Stimulated activated CD4-positive, alpha-beta T cell treated with anti-CD3 and anti-CD28 coated beads, Interleukin-4, amount 100 ng/mL, for 48 hours (primary cell): ENCODE measurements at places on chromosomes 7 and 10.

DNA sequence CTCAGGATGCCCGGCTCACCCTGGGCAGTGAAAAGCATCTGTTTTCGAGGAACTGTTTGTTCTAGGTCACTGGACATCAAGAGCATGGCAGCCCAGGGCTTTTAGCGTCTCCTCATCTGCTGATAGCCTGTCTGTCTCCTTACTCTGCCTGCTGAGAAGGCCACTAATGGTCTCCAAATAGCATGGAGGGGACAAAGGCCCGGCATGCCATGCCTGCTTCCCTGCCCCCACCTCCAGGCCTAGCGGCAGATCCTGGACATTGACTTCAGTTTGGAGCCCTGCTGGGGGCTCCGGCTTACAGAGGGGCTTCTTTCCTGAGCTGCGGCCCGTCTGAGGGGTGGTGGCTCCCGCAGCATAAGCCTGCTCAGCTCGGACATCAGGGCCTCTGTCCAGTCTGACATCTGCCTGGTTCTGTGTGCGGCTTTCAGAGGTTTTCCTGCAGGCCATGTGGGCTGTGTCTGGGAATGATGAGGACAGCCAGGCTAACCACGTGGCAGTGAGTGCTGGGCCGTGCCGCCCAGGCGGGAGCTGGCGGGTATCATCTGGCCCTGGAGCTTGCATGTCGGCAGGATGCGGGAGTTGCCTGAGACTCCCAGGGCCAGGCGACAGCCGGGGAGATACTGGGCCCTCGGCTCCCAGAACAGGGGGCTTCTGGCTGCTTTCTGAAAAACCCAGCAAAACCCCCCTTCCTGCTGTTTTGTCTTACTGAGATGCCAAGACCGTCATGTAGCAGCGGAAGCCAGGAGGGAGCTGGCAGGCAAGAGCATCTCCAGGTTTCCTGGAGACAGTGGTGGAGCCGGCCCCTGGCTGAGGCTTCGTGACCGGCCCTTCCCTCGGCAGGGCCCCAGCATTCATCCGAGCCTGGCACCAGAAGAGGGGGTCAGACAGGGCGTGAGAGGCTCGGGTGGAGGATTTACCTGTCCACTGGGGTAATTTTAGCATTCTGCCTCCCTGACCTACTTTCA, 9.2 kb downstream of the PFKFB3 start:
- no peak for DNase-seq

DNA sequence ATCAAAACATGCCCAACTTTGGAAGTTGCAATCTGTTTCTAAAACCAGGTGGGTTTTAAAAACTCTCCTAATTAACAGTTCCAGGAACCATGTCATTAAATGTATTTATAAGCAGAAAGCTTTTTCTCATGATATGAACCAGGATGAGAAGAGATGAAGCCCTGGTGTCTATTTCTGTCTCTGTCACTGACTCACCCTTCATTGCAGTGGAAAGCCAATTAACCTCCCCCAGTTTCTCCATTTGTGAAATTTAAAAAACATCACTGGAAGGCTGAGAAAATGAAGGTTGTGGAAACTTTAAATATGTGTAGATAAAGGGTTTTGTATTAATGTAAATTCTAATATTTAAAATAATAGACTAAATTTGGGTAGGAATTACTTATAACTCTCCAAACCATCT, 1088.0 kb downstream of the SORCS1 start:
- no peak for DNase-seq

DNA sequence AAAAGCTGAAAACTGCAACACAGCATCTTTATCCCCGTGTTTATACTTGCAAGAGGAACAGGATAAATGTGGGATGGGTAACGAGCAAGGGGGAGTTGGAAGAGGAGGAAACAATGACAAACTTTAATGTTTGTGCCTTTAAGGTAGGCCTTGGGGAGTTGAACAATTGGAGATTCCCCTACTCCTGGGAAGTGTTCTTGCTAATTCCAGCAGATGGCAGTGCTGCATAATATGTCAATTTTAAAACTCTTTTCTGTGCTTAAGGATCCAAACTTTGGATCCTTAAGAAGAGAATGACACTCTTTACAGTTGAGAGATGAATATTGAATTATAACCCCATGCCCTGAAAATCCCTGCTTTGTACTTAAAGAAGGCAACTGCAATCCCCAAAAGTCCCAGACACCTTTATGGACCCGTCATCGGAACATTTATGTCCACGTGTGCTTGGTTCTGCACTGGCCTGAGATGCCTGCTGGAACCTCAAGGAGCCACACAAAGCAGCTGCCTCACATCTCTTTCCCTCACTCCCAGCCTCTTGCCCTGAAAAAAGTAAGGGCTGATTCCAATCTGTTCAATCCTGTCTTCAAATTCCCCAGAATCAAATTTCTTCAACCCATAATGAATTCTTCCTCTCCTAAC, 12.0 kb downstream of the IFIT5 start:
- no peak for DNase-seq

DNA sequence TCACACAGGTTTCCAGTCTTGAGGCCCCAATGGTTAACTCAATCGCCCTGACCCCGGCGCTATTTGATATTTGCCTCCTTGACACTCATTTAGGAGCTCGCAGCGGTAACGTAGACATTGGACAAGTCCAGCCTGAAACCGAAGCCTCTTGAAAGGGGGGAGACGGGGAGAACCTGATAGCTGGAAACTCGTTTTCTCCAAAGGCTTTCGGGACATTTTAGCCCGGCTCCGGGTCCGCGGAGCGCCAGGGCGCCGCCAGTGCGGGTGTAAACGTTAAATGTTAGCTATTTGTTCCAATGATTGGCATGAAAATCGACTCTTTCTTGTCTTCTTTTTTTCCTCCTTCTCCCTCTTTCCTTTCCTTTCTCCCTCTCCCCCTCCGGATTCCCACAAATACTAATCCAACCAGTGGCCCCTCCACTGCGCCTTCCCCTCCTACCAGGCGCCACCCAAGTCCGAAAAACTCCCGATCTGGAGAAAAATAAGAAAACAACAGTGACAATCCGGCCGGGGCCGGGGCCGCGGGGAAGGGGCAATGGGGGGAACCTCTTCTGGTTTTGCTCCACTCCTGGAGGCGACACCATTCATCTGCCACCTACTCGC, 17.2 kb upstream of the GATA3 start:
- DNase-seq: no peak

DNA sequence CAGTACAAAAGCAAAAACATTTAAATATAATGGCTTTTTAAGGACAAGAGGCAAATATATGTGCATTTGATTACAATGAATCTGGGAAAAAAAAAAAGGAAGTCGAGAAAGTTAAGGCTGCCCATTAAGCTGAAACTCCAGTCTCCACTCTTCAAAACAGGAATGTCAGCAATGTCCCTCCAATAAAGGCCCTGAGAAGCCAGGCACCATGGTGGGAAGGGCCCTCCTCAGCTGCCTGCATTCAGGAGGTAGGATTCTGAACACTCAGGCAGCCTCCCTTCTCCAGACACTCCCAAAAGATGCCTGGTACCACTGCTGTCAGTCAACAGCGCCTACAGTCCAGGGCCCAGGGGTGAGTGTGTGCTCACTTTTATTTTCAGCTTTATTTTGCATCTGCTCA, 121.3 kb upstream of the MGMT start:
- no peak for DNase-seq

DNA sequence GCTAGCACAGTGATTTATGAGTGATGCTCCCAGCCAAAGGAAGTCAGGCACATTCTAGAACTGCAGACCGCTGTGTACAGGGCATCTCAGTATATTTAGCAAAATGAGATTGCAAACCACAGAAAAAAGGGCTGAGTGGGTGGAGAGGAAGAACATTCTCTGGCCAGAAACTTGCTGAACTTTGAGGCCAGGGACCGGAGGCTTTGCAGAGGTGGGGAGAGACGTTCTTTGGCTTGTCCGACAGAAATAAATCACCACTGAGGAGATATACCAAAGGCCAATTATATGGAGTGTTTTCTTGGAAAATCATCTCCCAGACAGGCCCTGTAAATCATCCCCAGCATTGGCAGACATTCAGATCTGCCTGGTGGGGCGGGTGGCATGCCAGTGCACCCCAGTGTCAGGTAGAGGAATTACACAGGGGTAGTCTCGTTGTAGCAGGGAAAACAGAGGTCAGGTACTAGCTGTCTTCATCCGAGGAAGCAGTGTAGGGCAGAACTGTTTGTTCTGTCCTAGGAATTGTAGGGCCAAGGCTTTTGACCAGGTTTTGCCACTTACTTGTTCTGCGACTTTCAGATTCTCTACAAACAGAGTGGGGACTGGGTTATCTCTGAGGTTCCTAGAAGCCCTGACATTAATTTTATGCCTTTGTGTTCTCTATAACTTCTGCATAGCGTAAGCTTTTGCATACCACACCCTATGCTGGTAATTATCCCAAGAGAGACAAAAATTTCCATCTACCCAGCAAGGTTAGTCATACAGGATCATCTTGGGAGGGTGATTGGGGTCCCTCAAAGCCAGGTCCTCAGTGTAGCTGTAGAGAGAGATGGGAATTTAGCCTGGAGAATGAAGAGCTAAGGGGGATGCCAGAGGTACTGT, 655.6 kb downstream of the LRMDA start:
- no peak for DNase-seq

- no peak for DNase-seq
Measured at GRCh38 chr7:133775201-133775600, 351.9 kb upstream of the LRGUK start.

DNA sequence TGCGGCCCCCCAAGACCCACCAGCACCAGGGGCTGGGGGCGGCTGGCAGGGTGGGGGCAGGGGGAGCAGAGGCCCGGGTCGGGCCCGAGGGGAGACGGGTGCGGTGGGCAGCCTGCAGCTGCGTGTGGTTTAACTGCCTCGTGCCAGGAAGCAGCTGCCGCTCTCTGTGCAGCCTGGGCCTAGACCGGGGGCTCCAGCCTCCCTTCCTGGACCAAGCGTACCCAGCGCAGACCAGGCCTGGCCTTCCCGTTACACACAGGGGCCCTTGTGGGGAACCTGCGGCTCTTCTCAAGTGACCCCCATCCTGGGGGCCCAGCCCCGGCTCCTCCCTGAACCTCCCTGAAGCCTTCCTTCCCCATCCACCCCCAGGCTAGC, 6.6 kb upstream of the INTS1 start:
- DNase-seq: no peak

DNA sequence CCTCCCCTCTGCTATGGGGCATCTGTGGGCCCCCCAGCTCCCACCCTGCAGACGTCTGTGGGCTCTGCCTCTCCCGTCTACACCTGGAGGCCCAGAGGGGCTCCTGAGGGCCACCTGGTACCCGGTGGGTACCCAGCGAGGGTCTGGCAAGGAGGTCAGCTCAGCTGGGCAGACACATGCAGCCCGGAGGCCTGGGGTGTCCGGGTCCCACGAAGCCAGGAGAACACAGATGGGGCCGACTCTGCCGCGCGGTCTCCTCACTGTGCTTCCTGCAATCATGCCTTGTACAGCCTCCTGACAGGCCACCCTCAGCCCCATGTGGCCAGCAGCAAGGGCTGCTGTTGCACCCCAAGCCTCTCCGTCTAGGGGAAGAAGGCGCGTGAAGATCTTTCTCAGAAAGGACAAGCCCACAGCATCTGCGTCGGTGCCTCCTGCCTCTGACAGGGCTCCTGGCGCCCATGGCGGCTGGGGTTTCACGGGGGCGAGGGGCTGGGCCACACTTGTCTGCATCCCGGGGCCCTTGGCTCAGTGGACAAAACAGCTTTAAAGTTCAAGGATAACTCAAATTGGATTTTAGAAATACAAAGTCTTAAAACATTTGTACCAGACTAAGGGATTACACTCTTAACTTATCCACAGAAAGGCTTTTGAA, 391.3 kb downstream of the DNAJB6 start:
- no peak for DNase-seq

DNA sequence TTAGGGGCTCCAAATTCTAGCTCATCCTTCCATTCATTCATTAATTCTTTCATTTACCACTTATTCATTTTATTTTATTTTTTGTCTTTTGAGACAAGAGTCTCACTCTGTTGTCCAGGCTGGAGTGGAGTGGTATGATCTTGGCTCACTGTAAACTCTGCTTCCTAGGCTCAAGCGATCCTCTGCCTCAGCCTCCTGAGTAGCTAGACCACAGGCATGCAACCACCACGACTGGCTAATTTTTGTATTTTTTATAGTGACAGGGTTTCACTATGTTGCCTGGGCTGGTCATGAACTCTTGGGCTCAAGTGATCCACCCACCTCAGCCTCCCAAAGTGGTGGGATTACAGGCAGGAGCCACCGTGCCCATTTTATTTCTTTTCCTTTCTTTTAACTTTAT, 31.6 kb downstream of the FGF8 start:
- no peak for DNase-seq

GRCh38 chr7:48004638-48005037, 24.3 kb downstream of the SUN3 start:
- no peak for DNase-seq

DNA sequence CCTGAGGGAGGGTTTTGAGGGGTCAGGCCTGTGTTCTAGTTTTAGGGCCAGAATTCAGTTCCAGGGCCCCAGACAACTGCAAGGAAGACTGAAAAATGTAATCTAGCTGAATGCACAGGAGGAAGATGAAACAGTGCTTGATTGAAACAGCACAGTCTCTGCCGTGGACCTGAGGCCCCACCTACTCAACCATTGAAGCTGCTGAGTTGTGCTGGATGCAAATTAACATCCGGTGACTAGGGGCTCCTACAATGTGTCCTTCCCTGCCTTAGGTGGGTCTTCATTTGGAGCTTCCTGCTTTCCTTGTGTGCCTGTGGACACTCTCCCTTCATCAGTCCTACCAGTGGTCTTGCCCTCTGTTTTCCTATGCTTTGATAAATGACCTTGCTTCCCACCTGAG, 5.7 kb downstream of the GLRX3 start:
- no peak for DNase-seq

DNA sequence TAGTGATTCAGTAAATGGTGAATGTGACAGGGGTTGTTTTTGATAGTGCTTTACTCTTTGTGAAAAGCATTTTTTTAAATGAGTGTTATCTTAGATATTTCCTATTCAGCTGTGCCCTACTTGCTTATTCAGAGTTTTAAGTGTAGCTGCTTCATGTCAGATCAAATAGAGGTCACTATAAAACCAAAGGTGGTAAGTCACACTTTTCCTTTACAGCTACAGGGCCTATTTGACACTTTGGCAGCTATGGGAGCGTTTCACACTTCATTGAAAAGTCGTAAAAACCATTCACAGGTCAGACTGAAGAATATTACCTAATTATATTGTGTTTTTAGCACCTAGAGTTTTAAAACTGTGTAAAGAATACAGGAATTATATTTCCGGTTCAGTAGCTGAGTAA, 67.3 kb downstream of the ANKIB1 start:
- no peak for DNase-seq

GRCh38 chr10:97539523-97540200, 32.9 kb upstream of the ANKRD2 start:
- no peak for DNase-seq

DNA sequence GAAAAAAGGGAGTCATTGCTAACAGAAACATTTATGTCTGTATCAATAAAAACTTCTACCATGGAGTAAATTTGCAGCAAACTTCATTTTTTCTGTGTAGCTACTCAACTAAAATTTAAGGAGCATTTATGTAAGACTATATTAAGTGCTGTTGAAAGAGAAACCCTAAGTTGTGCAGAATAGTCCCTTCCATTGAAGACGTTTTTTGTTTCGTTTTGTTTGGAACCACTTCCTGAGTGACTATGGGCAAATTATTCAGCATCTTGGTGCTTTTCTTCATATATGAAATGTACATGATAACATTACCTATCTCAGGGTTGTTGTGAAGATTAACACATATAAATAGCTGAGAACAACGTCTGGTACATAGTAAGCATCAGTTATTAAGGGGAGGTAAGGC, 24.3 kb downstream of the SEM1 start:
- DNase-seq: no peak
